ENCODE measurements at places on chromosomes 2 and 18. TPM values are rescaled to one million over a fixed set of nuclear protein-coding genes. Genes with fewer than 3 reads are reported as not detected.

The TOGARAM2 gene
- 0.09 TPM for total RNA-seq

The IL1RL2 gene
- 0.30 TPM for total RNA-seq

The SOX11 gene
- 11.9 TPM for total RNA-seq

The CFC1 gene
- total RNA-seq: not detected

The DYNAP gene
- total RNA-seq: not detected

The PJVK gene
- 2.1 TPM for total RNA-seq

The CNDP2 gene
- total RNA-seq: 43.7 TPM

The HTR2B gene
- total RNA-seq: 2.1 TPM

The CD8B2 gene
- total RNA-seq: not detected

The LOXHD1 gene
- total RNA-seq: not detected

The RIT2 gene
- total RNA-seq: not detected

The RGPD3 gene
- 0.37 TPM for total RNA-seq

The TUBB8B gene
- not detected for total RNA-seq

The SOWAHC gene
- 7.4 TPM for total RNA-seq

The CCBE1 gene
- 0.59 TPM for total RNA-seq

The CDH7 gene
- not detected for total RNA-seq

The NMUR1 gene
- total RNA-seq: not detected

The RAX gene
- not detected for total RNA-seq

The PPP1R1C gene
- 0.28 TPM for total RNA-seq

The NTSR2 gene
- not detected for total RNA-seq
